Astrocyte of the hippocampus (primary cell): ENCODE measurements at places on chromosomes 16 and 17.

- peak; percentile 46 for DNase-seq
Measured at GRCh38 chr17:75864448-75864871, 9.3 kb upstream of the WBP2 start.

GRCh38 chr17:78923660-78924453, 1.3 kb downstream of the TIMP2 start:
- DNase-seq, result peak; percentile 52

GRCh38 chr16:50245417-50246298, 20.7 kb upstream of the ADCY7 start:
- DNase-seq, result peak; percentile 65

DNA sequence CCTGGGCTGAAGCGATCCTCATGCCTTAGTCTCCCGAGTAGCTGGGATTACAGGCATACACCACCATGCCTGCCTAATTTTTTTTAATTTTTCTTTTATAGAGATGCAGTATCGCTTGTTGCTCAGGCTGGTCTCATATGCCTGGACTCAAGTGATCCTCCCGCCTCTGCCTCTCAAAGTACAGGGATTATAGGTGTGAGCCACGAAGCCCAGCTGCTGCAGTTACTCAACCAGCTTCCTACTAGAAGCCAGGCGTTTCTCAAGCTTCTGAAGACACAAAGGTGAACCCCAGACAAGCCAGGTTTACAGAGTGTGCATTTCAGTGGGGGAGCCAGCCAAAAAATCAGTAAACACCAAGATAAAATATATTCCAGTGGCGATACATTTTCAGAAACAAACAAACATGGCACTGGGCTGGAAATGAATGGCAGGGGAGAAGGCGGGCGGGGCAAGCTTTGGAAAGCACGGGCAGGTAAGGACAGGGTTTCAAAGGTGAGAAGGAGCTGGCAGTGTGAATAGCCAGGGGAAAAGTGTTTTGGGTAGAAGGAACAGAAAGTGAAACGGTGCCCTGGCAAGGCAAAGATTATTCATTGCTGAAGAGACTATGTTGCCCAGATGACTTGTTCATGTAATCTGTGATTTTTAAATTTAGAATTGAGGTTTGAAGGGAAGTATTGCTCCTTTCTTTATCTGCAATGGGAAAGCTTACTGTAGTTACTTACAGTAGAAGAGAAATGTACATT, 471.1 kb downstream of the WWOX start:
- no peak for DNase-seq

DNA sequence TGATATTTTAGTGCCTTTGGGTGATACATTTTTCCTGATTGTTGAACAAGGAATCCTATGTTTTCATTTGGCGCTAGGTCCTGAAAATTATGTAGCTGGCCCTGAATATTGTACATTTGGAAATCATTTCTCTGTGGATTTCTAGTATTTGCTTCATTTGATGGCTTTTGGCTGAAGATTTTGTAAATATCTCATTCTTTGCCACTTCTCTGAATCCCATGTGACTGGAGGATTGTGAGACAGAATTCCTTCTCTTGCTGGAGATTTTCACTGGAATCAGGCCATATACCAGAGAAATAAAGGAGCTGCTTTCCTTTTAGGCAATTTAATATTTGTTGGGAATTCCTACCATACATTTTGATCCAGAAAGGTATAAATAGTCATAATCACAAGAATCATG, 8.6 kb downstream of the KRT28 start:
- DNase-seq, result no peak

- DNase-seq, result no peak
Measured at GRCh38 chr17:17401271-17401781, 75.5 kb upstream of the MED9 start.

GRCh38 chr16:19589771-19590302, 34.3 kb downstream of the VPS35L start:
- DNase-seq, result peak; percentile 30

DNA sequence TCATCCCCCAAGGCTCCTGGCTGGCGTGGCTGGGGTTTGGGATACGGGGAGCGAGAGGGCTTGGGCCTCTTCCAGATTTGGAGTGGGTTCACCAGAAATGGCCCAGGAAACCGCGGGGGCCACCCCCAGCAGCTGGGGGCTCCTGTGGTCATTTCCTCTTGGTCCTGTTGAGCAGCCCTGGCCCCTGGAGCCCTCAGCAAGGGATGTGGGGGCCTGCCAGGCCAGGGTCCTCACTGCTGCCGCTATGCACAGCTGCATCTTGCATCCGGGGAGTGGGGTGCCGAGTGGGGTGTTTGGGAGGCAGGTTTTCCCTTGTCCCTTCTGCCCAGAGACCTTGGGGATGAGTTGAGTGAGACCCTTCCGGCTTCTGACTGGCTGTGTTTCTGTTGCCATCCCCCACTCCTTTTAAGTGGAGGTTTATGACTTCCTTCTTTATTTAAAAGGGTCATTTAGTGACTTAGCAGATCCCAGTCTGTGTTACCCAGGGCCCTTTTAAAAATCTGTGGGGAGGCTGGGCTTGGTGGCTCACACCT, 319.8 kb downstream of the SEC14L1 start:
- DNase-seq, result no peak

DNA sequence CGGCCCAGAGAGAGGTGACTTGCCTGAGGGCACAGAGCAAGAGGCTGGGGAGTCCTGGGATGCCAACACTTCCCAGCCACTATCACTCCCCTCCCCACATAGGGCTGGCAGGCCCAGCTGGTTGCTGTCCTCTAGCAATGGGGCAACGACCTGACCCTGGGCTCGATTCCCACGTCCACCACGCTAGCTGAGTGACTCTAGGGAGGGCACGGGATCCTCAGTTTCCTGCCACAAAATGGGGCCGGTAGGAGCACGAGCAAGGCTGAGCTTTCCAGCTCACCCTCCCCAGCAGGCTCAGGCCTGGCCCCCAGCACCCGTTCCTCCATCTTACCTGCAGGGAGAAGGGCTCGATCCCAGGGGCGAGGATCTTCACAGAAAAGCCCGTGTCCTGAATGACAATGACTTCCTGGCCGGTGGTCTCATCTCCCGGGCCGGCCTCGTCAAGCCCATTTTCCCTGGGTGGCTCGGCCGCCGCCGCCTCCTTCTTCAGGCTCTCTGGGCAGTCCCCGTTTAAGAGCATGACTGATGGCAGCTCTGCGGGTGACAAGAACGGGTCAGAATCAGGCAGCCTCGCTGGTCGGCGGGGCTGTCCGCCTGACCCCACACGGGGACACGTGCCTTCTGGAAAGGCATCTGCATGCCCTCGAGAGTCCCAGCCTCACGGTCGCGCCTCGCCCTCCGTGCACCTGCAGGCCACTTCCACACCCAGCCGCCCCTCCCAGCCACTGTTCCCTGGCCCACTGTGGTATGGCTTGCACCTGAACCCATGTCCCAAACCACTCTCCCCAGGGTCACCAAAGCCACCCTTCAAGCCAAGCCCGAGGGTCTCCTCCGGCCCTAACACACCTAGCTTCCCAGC, 7.3 kb downstream of the CLUH start:
- no peak for DNase-seq

DNA sequence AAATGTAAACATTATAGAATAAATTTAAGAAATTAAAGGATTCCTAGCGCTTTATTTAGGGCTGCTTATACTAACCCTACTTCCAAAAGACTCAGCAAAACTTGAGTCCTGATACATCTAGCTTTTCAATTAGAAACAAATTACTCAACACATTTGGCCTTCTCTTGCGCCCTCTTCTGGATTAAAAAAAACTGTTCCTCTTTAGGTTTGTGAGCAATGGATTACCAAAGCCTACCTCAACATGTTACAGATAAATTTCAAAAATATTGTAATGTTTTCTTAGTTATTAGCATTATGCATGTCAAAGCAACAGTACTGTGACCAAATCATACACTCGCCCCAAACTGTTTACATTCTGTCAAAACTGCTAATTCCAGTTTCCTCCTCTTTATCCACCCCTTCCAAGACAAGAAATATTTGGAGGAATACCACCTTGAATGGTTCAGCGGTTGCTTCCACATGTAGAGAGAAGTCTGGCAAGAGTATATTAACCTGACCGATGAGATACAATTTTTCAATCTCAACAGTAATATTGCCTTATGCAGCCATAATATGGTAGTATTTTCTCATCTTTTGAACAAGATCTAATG, 2.7 kb downstream of the NUFIP2 start:
- peak; percentile 81 for DNase-seq

DNA sequence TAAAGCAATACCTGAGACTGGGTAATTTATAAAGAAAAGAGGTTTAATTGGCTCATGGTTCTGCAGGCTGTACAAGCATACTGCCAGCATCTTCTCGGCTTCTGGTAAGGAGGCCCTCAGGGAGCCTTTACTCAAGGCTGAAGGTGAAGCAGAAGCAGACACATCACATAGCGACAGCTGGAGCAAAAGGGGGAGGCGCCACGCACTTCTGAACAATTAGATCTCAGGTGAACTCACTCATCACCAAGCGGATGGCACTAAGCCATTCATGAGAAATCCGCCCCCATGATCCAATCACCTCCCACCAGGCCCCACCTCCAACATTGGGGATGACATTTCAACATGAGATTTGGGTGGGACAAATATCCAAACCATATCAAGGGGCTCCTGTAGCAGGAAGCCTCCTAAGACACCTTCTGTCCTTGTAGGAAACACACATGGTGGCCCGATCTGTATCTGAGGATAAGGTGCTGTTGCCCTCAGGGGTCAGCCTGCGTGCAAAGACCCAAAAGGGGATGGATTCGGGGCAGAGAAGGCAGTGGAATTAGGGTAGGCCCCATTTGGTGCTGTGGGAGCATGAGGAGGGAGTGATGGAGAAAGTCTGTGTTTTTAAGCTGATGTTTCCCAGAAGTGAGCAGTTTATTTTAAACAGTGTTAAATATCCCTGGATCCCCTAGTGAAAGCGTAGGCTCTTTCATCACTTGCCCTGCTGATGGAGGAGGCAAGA, 23.0 kb downstream of the IL21R start:
- no peak for DNase-seq

GRCh38 chr17:4124999-4125398, 17.8 kb downstream of the ZZEF1 start:
- DNase-seq, result no peak

GRCh38 chr17:51971121-51971520, 187.4 kb downstream of the CA10 start:
- DNase-seq, result no peak

GRCh38 chr16:29815793-29816693, at the start of gene PAGR1:
Gene PAGR1, plus strand, starts transcription at chr16:29816152. Its CDS starts 374 bp downstream, at chr16:29816526.
- DNase-seq, result peak; percentile 100

DNA sequence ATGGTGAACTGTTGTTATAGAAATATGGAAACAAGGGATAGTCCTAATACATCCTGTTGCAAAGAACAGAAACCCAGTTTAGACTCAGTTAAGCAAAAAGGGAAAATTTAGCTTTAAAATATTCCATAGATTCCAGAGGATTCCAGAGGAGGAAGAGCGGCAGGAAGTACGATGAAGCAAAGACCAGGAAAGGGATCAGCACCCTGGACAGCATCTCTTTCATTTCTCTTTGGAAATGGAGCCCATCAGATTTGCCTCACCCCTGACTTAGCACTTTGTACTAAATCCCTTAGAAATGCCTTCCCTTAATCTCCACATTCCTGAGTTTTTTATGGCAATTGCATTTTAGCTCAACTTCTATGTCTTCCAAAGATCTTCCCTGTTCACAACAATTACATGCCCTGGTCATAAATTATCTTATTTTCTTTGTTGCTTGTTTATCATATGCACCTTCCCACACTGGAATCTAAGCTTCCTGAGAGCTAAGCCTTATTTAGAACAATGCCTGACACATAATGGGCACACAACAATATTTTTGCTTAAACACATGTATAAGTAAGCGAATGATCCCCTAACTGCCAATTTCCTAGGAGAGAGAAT, 150.0 kb upstream of the RBFOX1 start:
- DNase-seq, result peak; percentile 3

DNA sequence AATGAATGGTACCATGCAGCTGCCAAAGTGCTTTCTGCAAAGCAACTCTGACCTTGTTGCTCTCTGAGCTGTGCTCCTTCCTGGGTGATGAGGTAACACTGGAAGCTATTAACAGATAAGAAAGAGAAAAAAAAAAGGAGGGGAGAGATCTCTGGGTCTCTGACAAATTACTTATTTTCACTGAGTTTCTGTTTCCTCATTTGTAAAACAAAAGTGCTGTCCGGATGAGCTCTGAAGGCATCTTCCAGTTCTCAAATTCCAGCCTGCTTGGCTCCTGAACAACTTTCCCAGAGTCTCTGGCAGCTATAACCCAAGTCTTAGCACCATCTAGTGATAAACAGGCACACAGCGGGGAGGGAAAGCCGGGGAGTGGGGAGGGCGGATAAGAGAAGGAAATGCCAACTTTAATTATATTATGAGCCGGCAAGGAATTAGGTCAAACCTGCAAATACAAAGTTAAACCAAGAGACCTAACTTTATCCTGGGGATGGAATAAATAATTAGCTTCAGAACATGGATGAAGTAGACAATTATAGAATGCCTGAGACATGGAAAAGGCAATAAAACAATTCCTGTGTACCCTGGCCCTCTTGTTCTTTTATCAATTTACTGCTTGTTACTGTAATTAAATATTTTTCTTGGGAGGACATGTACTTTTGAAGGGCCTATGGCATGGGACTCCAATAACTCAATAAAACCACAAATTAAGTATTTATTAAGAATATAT, 61.3 kb upstream of the KIFC3 start:
- DNase-seq, result peak; percentile 86

- DNase-seq, result no peak
Measured at GRCh38 chr16:57038166-57038565, 48.8 kb downstream of the NLRC5 start.
